Stimulated activated CD8-positive, alpha-beta memory T cell treated with anti-CD3 and anti-CD28 coated beads, Interleukin-7, amount 100 ng/mL, for 1 hour (primary cell): ENCODE measurements at places on chromosomes 6 and 20.

DNA sequence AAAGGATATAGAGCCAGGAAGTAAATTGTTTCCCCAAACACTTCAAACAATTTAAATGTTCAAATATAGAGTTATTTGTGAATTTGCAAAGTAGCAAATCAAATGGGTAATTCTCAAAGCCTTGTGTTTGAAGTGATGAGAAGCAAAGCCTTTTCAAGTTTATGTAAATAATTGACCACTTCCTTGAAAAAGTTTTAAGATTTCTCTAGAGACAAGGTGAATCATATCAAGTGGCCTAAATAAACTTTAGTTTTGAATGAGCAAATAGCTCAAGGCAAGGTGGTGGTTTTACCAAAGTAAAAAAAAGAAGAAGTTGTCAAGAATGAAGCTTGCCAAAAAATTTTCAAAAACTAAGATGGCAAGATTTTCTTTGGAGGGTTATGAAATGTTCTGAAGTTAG lies 42.6 kb upstream of the IFNGR1 start:
- DNase-seq: no peak

DNA sequence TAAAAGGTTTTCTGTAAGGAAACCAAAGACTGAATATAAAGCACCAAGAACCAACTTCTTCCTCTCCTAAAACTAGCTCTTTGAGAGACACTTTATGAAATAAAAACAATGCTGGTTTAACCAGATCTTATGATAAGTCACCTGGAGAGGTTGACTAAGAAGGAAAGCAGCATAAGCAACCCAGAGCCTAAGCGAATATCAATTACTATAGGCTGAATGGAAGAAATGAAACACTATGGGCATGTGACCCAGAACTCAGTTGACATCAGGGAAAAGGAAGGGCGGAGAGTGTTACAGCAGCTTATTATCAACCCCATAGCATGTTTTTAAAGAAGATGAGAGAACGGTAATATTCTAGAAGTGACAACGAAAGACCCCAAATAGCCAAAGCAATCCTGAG lies 94.1 kb upstream of the STMND1 start:
- DNase-seq: no peak

DNA sequence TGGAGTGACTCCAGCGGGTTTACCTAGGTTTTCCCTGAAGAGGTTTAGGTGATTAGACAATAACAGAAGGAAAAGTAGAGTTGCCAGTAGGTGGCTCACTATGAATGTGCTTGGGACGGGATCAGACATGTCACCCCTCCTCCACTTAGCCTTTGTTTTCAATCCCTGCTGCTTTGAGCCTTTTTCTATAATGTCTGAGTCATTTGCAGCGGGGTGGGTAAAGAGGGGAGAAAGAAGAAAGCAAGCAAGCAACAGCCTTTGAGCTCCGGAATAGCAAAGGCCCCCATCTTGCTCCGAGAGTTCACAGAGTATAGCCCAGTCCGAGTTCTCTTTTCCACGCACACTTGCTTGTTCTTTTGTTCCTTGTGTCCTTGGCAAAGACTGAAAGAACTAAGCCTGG lies 129.1 kb downstream of the PACRG start:
- no peak for DNase-seq

DNA sequence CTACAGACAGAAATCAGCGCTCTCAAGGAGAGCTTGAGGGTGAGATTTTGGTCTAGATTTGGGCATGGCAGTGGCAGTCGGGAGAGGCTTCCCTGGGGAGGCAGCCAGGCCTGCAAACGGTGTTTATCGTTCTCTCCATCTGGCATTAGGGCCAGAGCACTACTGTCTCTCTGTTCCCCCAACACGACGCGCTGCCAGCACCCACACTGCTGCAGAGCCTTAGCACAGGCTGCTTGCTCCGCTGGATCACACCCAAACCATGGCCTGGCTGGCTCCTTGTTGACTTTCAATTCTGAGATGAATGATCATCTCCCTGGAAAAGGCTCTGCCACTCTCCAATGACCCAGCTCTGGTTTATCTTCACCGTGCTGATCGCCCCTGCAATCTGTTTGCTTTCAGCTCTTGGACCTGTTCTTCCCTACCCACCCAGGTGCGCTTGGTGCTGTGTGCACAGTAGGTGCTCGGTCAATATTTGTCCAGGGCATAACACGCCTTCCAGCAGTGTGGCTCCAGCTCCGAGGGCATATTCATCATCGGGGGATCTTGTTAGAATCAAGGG lies 106.1 kb downstream of the TFAP2C start:
- DNase-seq: no peak

GRCh38 chr6:155248008-155249001 lies 15.5 kb upstream of the CLDN20 start:
- DNase-seq: no peak

DNA sequence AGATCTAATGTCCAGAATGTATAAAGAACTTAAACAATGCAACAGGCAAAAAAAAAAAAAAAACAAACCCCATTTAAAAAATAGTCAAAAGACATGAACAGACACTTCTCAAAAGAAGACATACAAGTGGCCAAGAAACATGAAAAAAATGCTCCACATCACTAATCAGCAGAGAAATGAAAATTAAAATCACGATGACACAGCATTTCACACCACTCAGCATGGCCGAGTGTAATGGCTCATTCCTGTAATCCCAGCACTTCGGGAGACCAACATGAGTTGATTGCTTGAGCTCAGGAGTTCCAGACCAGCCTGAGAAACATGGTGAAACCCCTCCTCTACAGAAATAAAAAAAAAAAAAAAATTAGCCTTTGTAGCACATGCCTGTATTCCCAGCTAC lies 701.4 kb upstream of the NRSN1 start:
- no peak for DNase-seq

- DNase-seq: no peak
Observed at GRCh38 chr6:114581293-114581692, 238.5 kb upstream of the HS3ST5 start.

- DNase-seq: no peak
Observed at GRCh38 chr20:5586720-5587119, 163.5 kb upstream of the SHLD1 start.

GRCh38 chr6:2738373-2738979 lies 12.2 kb downstream of the MYLK4 start:
- peak; percentile 17 for DNase-seq

- no peak for DNase-seq
Observed at GRCh38 chr20:50456452-50457324, 53.5 kb upstream of the PTPN1 start.

DNA sequence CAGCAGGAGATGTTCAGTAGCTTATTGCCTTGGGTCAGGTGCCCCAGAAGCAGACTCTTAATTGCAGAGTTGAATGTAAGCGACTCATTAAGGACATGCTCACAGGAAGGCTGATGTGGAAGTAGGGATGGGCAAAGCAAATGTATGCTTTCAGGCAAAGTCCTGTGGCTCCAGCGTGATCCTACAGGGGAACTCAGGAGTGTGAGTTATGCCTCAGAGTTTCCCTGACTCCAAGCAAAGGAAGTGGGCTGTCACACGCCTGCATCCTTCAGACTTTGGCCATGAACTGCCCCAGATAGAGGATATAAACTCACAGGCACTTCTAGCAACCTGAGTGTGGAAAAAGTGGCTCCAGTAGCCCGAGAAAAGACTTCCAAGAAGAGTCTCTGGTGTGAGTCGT lies 64.9 kb upstream of the ZNF133 start:
- DNase-seq: no peak

DNA sequence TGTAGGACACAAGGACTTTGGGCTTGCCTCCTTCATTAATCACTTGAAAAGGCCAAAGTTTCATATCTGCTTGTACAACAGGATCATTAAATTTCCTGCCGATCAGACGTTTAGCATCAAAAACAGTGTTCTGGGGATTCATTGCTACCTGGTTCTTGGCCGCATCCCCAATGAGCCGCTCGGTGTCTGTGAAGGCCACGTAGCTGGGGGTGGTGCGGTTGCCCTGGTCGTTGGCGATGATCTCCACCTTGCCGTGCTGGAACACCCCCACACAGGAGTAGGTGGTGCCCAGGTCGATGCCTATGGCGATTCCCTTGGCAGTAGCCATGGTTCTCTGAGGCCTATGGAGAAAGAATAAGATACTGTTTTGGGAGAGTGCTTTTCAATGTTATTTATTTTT lies 3.4 kb downstream of the HSPA1L start:
- DNase-seq: no peak

DNA sequence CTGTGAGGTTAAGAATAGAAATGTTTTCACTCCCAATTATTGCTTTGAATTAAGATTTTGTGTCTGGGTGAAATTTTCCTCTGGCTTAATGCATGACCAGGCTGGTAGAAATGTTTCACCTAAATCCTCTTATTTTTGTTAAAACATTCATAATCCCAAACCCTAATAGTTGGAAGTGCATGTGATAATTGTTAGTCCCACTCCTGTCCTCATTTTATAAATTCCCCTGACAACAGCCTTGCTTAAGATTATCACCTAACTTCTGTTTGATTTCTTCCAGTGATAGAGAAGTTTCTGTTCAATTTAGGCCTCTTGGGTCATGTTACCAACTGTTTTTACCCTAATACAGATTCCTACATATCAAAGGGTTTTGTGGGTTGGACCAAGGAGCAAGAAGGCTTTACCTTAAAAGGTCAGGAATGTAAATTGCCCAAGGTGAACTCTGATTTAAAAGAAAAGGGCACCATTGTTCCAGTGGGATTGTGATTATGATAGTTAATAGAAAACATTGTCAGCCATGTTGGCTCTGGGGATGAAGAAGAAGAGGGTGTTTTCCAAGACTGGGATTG lies 158.7 kb upstream of the CENPW start:
- DNase-seq: no peak

GRCh38 chr6:28683945-28684538 lies 158.4 kb downstream of the GPX5 start:
- DNase-seq: no peak

- no peak for DNase-seq
Observed at GRCh38 chr6:22737331-22737730, 168.0 kb downstream of the HDGFL1 start.

DNA sequence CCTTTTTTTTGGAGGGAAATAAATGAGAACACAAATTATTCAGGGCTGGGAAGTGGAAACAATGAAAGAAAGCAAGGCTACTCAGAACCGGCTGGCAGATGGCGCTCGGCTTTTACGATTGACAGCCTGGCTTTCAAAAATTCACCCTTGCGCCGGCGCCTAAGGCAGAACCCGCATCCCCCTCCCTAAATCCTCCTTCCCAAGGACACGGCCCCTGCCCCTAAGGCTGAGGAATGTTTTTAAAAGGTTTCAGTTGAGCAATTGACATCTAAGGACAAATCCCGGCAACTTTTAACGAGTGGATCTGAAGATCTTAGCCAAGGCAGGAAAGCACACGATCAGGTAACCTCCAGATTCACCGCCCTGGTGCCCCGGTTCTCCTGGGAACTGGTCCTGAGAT lies 16.3 kb downstream of the GNAS start:
- DNase-seq: no peak

DNA sequence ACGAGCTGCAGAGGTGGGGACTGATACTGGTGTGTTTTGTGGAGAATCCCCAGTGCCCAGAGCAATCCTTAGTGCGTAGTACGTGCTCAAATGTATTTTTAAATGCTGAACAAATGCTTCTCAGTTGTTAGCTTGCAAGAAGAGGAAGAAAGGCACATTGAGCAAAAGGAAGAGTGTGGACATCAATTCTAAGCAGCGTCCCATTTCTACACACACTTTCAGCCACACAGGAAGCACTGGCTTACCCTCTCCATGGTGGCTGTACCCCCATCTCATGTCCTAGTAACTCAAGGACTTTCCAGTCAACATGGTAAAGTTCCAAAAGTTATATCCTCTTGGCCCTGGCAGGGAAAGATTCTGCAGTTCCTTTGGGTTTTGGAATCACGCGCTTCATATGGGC lies 98.8 kb upstream of the NXT1 start:
- no peak for DNase-seq

DNA sequence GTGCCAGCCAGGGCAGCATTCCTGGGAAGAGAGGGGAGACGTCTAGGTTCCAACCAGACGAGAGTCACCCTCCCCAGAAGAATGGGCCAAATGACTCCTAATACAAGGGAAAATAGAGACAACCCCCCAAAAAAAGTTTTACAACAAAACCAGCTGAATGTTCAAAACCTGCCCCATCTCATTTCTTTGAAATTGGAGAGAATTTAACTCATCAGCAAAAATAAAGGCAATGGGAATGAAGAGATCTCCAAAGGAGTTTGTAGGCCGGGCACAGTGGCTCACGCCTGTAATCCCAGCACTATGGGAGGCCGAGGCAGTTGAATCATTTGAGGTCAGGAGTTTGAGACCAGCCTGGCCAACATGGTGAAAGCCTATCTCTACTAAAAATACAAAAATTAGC lies 9.7 kb upstream of the EMILIN3 start:
- no peak for DNase-seq

- DNase-seq: no peak
Observed at GRCh38 chr6:89295981-89296380, 19.1 kb downstream of the GABRR2 start.

DNA sequence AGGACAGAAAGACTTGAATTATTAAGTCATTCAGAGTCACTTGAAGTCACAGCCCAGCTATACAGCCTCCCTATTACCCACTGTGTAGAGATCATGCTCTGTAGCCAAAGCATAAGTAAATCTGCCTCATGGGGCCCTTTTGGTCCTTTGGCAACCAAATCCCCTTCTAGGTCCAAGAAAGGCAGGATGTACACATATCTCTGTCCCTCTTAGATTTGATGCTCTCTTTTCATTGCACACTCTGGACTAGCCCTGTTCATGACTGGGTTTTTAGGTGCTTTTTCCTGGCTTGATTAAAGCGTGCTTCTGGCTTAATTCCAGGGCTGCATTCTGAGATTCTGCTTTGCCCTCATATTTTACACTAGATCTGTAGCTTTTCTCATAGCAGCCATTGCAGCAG lies 296.8 kb downstream of the TENT5A start:
- no peak for DNase-seq

DNA sequence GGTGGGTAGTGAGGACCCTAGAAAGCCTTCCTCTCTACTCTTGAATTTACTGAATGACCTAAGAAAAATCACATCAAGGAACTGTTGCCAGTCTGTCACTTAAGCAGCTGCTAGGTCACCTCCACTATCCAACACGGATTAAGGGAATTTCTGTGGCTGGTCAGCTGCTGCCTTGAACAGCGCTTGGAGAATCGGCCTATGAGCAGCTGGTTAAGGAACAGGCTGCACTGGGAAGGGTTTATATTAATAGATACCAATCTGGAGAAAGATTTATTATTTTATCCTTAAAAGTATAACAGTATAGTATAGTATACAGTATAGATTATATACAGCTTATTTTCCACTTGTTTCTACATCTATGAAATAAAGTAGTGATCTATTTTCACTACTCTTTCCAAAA lies 6.5 kb downstream of the PTPRK start:
- no peak for DNase-seq

- no peak for DNase-seq
Observed at GRCh38 chr6:154430481-154430919, 73.9 kb upstream of the IPCEF1 start.
